Activated CD4-positive, alpha-beta T cell treated with anti-CD3 and anti-CD28 coated beads, Interleukin-2, amount 50 U/mL, for 24 hours (primary cell): ENCODE measurements at places on chromosomes 2 and 18.

GRCh38 chr2:214127571-214127970, 283.3 kb upstream of the VWC2L start:
- no peak for DNase-seq

DNA sequence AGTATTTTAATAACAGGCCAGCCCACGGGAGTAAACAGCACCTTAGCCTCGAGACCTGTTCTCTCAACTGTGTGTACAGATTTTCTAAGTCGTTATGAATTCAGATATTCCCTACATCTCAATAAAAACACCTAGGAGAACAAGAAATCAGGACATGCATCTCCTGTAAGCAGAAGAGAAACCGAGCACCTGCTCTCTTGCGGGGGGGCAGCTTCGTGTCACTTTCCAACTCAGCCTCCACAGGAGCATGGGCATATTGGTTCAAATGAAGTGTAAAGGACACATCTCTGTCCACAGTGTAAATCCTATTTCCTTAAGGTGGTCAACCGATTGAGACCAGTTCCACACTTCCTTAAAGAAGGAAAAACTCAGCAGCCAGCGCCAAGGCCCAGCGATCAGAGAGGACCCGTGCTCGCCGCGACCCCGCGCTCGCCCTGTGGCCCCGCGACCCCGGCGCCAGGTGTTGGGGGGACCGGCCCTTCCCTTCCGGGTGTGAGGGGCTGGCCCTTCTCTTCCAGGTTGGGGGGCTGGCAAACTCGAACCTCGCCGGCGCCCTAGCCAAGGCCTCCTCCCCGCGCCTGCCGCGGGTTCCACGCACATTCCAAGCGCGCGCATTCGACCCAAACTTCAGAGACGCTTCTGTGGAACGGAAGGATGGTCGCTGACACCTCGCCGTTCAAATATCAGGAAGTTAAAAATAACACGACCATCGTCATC, 652 bp downstream of the SH3YL1 start:
- no peak for DNase-seq

- no peak for DNase-seq
Measured at GRCh38 chr2:74597410-74597809, 42.9 kb downstream of the DOK1 start.

- DNase-seq, result no peak
Measured at GRCh38 chr2:98468621-98469236, 24.1 kb downstream of the INPP4A start.

DNA sequence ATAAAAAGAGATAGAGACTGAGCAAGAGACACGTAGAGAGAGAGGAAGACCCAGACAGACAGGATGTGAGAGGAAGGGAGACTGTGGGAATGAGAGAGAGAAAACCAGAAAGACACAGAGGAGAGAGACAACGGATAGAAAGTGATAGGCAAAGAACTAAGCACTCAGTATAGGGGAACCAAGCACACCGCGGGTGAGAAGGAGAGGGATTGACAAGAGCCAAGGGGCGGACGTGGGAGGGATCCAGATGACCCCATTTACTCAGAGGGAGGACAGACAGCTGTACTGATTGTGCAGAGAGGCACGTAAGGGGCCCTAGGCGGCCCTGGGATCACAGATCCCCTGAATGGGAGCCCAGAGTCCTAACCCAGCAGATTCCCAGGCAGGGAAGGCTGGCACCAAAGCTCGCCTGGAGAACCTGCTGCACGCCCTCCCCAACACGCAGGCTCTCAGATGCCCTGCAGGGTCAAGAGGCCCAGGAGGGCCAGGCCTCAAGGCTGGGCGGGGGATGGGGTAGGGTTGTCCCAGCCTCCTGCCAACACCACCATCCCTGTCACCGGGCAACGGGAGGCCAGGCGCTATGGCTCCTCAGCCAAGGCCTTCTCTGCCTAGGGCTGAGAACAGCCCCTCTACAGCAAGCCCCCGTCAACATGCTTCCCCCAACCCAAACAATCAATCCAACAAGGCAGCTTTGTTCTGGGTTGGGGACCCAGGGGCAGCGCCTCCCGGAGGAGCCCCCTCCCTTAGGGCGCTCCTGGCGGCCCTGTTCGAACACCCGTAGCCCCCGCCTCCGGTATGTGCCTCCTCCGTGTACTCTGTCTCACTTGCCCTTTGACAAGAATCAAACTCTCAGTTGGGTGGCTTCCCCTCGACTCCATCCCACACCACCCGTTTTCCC, 579 bp downstream of the LOXL3 start:
- no peak for DNase-seq

DNA sequence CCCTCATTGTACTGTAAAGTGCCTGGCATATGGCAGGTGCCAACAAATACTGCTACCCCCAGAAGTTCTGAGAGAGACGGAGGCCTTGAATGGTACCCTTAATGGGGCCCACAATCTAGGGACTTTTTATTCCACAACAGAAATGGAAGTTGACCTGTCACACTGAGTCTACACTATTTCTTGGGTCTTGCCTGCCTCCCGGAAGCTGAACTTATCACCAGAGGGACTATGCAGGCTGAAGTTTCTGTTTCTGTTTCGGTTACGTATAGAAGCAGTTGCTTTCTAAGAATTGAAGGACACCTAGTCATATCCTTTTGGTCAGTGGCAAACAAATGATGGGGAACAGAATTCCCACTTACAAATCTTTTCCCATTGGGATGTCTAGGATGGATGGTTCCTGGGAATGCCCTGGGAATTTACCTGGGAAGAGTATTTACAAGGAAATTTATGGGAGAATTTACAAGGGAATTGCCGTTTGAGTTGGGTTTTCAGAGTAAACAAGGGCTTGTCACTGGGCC, 74.2 kb downstream of the HS1BP3 start:
- DNase-seq, result no peak

GRCh38 chr2:57448816-57449215, 597.8 kb upstream of the VRK2 start:
- DNase-seq, result no peak

DNA sequence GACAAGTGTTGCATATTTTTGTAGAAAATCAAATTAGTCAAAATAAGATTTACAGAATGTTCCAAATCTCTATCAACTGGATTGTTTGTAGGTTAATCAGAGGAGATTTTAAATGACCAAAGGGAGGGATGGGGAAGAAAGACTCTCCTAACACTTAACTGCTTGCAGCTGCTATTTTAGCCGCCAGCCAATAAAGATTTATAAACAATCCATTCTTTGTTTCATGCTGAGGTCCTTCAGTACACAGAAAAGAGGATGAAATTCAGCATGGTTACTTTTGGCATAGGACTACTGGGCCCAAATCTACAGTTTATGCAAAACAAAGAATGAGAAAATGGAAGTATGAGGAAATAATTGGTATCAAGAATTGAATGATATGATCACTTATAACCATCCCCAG, 86.4 kb upstream of the FN1 start:
- no peak for DNase-seq

GRCh38 chr2:205324355-205324754, 357.9 kb upstream of the NRP2 start:
- no peak for DNase-seq

DNA sequence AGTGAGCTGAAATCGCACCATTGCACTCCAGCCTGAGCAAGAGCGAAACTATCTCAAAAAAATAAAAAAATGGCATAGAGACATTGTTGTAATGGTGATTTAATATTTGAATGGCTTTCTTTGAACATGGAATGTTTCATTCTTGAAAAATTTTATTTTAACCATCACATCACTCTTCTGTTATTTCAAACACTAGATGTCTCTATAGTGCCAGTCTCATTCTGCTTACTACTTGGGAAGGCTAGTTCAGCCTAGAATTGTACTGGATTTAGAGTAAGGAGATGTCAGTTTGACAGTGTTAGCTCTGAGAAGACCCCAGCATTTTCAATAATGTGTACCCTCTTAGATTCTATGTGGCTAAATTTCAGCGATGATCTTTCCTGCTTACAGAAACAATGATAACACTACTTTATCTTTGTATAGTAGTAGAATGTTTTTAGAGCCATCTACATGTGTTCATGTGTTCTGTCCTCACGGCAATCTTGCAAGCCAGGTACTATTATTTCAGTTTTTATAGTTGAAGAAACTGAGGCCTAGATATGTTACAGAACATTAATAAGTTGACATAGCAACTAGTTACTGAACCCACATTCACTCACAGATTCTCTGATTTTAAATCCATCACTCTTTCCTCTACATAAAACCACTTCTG, 142.9 kb upstream of the ZSWIM2 start:
- no peak for DNase-seq
